Large intestine (tissue), 12 donors: ENCODE measurements at places on chromosomes 11 and 22.

DNA sequence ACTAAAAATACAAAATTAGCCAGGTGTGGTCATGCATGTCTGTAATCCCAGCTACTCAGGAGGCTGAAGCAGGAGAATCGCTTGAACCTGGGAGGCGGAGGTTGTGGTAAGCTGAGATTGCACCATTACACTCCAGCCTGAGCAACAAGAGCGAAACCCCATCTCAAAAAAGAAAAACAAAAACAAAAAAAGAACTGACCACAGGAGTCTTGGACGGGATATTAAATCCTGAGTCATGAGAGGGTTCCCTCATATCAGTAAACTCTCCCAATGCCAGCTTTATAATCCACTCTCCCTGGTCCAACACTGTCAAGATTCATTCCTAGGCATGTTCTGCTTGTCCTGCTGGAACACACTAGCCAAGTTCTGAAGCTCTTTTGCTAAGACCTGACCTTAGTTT, 61.5 kb upstream of the EP300 start:
- no peak for DNase-seq

GRCh38 chr11:13290221-13290980, 12.8 kb downstream of the BMAL1 start:
- DNase-seq: no peak

DNA sequence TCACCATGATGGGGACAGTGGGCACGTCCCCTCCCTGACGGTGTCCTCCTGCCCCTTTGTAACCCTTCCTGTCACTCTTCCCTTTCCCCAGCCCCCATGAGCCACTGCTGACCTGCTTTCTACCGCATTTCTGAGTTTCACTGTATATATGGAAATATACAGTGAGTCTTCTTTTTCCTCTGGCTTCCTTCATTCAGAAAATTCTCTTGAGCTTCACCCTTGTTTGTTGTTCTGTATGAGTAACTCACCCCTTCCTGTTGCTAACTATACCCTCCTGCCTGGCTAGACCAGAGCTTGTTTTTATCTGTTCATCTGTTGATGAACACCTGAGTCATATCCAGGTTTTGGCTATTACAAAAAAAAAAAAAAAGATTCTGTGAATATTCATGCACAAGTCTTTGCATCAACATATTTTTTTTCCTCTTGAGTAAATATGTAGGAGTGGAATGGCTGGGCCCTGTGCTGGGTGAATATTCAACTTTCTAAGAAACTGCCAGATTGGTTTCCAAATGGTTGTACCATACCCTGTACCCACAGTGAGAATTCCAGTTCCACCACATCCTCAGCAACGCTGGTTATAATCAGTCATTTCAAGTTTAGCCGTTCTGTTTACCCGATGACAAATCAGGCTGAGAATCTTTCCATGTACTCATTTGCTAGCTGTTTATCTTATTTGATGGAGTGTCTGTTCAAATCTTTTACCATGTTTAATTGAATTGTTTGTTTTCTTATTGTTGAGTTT, 62.0 kb downstream of the IGF2 start:
- DNase-seq: no peak

- DNase-seq: no peak
Measured at GRCh38 chr11:126993599-126993998, 7.0 kb downstream of the KIRREL3 start.

DNA sequence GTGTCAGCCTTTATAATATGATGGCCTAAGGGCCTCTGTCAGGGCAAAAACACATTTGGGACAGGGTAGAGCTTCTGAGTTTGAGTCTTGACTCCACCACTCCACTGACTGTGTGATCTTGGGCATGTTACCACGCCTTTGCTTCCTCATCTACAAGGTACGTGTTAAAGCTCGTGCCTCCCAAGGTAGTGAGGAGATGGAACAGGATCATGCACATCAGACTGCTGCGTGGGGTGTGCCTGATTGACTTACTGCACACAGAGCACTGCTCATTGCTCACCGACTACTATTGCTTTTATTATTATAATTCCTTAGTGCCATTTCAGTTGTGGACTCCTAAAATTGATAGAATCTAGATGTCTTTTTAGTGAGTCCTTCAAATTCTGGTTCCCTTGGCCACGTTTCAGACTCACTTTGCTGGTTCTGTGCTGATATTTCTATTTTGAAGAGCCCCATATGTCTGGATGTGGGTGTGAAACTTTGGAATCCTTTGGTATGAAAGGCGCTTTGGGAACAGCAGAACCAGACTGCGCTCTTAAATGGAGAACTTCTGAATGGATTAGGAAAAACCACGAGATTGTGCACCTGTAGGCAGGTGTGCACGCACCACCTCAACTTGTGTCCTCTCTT, 44.1 kb upstream of the RAB1B start:
- DNase-seq: no peak

GRCh38 chr11:15985860-15986139, 370.5 kb downstream of the SOX6 start:
- DNase-seq: no peak

DNA sequence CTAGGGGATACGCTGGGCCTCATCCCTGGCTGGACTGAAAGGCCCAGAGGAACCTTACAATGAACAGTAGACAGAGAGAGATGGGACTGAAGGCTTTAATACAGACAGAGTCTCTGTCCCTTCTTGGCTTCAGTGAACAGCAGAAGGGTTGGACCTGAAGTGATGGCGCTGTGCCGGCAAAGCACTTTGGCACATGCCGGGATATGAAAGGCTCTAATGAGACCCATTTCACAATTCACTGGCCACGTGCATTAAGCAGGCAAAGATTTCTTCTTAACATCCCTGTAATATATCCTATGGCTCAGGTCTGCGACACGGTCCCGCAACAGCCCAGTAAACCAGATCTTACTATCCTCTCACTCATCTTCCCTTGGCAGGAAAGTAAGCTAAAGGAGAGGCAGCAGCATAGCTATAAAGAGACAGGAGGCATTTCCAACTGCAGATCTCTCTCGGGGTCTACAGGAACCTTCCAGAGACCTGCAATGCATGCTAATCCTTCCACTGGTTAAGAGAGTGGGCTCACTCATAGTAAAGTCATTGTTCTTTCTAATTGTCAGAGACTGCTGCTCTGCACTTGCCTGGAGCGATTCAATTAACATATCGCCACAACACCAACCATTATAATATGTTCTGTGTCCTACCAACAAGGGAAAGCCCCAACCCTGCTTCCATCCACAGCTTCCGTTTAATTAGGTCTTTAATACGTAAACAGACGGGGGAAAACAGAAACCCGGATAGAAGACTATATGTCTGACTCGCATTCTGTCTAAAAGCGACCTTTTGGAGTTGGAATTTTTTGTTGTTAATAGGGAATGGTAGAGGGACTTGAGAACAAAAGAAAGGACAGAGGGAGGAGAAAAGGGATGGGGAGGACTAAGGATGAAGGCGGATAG, 1179.0 kb downstream of the LRRC4C start:
- DNase-seq: no peak

DNA sequence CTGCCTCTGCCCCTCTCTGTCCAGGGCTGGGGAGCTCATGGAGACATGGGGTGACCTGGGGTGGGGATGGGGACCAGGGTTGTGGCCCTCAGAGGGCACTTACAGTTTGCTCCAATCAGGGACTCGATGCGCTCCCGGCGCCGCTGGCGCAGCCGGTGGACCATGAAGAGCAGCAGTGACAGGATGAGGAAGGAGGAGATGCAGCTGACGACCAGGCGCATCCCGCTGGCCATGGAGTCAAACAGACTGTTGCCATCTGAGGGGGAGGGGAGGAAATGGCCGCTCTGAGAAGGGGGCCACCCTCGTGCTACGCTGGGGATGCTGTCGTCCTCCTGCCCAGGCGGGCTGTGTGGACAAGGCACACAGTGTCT, 80.5 kb downstream of the DGCR2 start:
- no peak for DNase-seq

DNA sequence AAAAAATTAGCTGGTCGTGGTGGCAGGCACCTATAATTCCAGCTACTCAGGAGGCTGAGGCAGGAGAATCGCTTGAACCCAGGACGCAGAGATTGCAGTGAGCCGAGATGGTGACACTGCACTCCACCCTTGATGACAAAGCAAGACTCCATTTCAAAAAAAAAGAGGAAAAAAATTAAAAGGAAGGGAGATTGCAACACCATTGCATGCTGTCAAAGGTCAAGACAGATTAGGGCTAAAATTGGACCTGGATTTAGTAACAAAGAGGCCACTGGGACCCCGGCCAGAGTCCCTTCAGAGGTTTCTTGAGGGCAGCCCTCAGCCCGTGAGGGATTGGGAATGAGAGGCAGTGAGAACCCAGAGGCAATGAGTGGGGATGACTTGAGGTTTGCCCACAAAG, 8.2 kb upstream of the MAFF start:
- DNase-seq: peak; percentile 71

GRCh38 chr11:123194337-123195187, 486 bp downstream of the CLMP start:
- DNase-seq: no peak

- DNase-seq: no peak
Measured at GRCh38 chr11:70543611-70544010, 145.3 kb downstream of the CTTN start.

DNA sequence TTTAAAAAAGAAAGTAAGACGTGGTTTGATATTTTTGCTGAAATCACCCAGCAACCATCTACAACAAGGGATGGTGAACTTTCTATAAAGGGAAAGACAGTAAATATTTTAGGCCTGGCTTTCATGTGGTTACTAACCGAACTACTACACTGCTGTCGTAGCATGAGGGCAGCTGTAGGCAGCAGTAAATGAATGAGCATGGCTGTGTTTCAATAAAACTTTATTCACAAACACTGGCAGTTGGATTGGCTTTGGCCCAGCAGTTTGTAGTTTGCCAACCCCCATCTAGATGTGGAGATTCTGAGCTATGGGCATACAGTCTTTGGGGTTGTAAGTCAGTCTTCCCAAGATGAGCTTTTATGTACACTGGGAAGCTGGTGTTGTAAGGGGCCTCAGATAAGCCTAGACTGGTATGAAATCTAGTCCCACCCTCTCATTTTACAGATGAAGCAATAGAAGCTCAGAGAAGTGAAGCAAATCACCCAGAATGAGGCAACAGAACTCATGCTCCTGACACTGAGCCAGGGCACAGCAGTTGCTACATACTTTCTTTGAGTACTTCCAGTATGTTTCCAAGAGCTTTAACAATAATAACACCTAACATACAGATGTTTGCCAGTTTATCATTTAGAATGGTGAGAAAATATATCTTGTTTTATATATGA, 204.4 kb downstream of the ADAMTS15 start:
- DNase-seq: peak; percentile 66

GRCh38 chr22:39453765-39454378, 2.9 kb upstream of the MGAT3 start:
- DNase-seq: no peak

DNA sequence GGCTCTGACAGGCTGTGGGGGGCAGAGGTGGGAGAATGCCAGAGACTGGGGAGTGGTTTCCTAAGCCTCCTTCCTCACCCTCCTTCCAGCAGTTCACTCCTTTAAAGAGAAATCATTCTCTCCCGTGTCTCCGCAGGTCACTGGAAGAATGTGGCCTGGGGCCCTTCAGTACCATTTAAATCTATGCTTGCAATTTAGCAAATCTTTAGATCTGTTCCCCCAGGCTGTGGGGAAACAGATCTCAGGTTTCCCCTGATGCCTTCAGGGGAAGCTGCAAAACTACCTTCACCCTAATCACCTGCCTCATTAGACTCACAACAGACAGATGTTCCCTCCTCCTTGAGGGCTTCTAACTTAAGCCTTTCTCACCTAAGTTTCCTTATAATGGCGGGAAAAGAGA, 55.3 kb downstream of the KIRREL3 start:
- DNase-seq: no peak

GRCh38 chr11:95269036-95269819, 38.2 kb upstream of the SESN3 start:
- DNase-seq: no peak

DNA sequence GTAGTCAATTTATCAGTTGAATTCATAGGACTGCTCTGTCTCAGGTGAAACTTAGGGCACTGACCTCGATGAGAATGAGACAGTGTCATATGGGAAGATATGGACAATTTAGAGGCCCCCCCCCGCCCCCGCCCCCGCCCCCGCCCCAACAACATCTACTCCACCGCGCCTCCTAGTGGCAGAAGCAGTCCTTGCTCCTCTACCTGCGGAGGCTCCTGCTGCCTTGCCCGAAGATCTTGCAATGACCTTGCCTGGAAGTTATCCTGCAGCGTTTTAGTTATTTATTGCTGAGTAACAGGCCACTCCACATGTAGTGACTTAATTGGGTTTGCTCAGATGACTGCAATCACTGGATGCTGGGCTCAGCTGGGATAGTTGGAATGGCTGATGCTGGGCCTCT, 15.2 kb downstream of the SERPINH1 start:
- DNase-seq: peak; percentile 53

- peak; percentile 47 for DNase-seq
Measured at GRCh38 chr11:2812371-2812991, 73.1 kb downstream of the CDKN1C start.

- DNase-seq: no peak
Measured at GRCh38 chr22:33047744-33048143, 10.4 kb downstream of the SYN3 start.

DNA sequence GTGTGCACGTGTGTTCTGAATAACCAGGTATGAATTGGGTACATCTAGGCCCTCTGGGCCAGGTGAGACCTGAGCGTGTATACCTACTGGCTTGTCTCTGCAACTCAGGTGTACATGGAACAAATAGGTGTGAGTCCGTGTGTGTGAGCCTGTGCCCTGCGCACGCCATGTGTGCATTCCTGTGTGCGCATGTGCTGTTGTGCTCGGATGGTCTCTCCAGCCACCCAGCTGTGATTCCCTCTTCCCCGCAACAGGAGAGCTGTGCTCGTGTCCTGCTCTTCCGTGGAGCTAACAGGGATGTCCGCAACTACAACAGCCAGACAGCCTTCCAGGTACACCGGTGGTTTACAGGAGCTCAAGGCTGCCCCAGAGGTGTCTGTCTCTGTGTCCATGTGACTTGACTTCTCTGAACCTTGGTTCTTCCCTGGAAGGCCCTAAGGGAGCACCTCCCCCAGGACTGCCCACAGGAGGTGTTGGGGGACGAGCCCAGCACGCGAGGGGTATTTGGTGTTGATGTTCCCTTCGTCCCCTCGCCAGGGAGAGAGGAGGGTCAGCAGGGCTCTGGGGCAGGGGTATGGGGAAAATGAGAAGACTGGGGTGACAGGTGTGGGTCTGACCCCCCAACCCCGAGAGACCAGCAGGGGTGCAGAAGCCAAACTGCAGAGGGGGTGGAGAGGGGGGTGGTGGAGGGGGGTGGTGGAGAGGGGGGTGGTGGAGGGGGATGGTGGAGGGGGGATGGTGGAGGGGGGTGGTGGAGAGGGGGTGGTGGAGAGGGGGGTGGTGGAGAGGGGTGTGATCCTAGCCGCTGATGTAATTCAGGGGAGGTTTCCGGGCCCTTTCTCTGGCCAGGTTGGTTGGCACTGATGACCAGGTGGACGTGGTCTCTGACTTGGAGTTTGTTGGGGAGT, 10.7 kb downstream of the SHANK3 start:
- peak; percentile 1 for DNase-seq

GRCh38 chr11:69889400-69890318, 70.4 kb upstream of the FGF3 start:
- no peak for DNase-seq

GRCh38 chr11:3091846-3092602, 34.8 kb upstream of the CARS1 start:
- peak; percentile 68 for DNase-seq

- no peak for DNase-seq
Measured at GRCh38 chr11:118663381-118663780, 16.1 kb downstream of the TREH start.

GRCh38 chr11:58067685-58068084, 36.9 kb downstream of the OR6Q1 start:
- no peak for DNase-seq
